Substantia nigra (tissue), 51 donors: ENCODE measurements at places on chromosomes 12 and 14.

- DNase-seq: no peak
Observed at GRCh38 chr14:100074431-100075100, 9.3 kb downstream of the EVL start.

GRCh38 chr14:60662982-60663381, 13.7 kb upstream of the SIX1 start:
- no peak for DNase-seq

GRCh38 chr14:34983786-34984185, 994 bp downstream of the SRP54 start:
- DNase-seq: no peak

GRCh38 chr12:22631863-22632463, 7.0 kb downstream of the ETNK1 start:
- no peak for DNase-seq

DNA sequence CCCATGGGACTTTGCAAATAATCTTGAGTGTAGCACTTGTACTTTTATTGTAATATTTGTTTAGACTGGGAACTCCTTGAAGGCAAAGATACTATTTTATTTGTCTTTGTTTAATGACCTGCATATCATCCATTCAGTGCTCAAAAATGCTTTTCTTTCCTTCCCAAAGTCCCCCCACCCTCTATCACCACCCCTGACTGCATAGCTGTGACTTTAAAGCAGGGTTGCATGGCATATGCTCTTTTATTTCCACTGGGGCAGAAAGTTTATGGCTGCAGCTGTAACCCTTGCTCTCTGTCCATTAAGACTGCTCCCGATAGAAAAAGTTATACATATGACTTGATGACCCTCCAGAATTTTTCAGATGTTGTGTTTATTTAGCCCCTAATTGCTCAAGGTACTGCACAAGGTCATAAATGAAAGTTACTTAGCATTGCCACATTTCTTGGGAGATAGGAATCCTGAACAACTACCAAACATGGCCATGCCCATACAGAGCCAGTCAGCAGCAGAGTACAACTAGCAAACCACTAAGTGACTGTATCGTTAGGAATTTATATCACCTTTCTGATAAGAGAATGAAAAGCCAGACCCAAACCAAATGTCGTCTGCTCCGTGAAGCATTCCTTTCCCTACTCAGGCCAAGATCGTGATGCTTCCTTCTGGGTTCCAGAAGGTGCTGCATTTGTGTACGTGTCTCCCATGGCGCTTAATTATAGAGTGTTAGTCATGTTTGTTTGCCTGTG, 114.3 kb downstream of the DIP2B start:
- DNase-seq: no peak
